ENCODE measurements at places on chromosomes 4 and X. TPM values are rescaled to one million over a fixed set of nuclear protein-coding genes. Genes with fewer than 3 reads are reported as not detected.

DNA sequence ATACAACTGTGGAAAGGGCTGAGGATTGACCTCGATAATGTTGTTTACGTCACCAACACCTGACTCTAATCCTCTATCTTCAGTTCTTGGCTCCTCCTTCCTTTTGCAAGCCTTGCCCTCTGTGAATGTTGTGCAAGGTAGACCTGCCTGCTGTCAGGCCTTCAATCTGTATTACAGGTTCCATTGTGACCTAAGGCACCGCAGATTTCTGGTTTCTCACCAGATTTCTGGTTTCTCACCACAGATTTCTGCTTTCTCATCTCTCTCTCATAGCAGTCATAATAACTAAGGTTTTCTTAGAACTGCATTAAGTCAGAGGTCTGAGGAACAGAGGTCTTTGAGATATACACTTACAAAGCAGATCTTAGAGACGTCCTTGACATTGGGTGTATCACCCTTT lies 51.5 kb upstream of the ETNPPL start:
- H3K4me1 ChIP-seq = no peaks in the 10 kb centered on the region
- H3K36me3 ChIP-seq = no peaks in the 10 kb centered on the region
- no peak for DNase-seq
- no peaks in the 10 kb centered on the region for H3K27me3 ChIP-seq

DNA sequence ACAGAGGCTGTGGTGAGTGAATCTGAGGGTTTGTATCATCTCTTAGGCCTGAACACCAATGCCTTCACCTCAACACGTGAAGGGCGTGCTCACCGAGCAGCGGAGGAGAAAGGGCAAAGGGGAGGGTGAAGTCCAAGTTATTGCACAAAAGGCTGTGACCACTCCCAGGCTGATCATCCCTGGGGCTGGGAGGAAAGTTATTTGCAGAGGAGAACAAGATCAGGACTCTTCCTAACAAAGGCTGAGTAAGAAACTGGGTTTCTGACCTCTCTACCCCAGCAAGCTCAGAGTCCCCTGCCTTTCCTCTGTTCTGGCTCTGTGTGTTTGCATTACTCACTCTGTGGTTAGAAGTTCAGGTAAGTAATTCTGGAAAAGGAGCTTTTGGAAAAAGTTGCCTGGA lies 366.3 kb upstream of the CXorf51A start:
- no peaks in the 10 kb centered on the region for H3K4me1 ChIP-seq
- H3K27ac ChIP-seq = no peak overlapping the region
- H3K27me3 ChIP-seq = no peaks in the 10 kb centered on the region
- no peak for DNase-seq
- H3K4me3 ChIP-seq = no peak overlapping the region

- no peak overlapping the region for H3K4me3 ChIP-seq
- DNase-seq = no peak
- no peaks in the 10 kb centered on the region for H3K4me1 ChIP-seq
Observed at GRCh38 chr4:58636381-58636780, 1526.2 kb upstream of the IGFBP7 start.

DNA sequence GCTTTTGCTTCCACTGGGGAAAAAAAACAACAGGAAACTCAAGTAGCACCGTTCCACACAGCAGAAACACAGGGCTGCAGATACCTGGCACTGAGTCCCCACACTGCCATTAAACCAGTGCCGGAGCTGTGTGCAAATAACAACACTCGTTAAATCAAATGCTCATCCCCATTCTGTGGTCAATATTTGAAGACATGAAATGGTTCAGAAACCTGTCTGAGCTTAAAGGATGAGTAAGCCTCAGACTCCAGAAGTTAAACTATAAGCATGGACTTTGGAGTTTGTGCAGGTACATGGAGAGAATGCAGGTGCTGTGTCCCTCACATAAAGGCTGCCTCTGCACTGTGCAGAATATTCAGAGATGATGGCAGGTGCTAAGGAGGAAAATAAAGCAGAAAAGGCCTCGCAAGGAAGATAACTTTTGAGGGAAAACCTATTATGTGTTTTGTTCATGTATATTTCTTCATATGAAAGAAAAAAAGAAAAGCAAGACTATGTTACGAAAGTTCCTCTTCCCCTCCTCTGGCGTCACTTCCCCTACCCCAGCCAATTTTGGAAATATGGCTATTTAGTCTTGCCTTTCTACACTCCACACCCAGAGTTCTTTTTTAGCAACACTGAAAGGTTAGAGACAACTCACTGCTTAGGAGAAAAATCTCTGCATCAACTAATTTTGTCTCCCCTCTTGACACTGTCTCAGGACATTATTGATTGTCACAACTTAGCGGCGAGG lies 4.6 kb downstream of the MPP1 start:
- peaks cover 36% of the 10 kb centered on the region for H3K4me1 ChIP-seq
- no peaks in the 10 kb centered on the region for H3K36me3 ChIP-seq
- no peaks in the 10 kb centered on the region for H3K27me3 ChIP-seq
- DNase-seq = no peak
- H3K4me3 ChIP-seq = no peak overlapping the region
- H3K27ac ChIP-seq = no peak overlapping the region

- H3K27ac ChIP-seq = no peak overlapping the region
- no peaks in the 10 kb centered on the region for H3K36me3 ChIP-seq
- H3K27me3 ChIP-seq = no peaks in the 10 kb centered on the region
- H3K4me3 ChIP-seq = no peak overlapping the region
- DNase-seq = no peak
Observed at GRCh38 chr4:75243570-75243969, 270.6 kb downstream of the RCHY1 start.

DNA sequence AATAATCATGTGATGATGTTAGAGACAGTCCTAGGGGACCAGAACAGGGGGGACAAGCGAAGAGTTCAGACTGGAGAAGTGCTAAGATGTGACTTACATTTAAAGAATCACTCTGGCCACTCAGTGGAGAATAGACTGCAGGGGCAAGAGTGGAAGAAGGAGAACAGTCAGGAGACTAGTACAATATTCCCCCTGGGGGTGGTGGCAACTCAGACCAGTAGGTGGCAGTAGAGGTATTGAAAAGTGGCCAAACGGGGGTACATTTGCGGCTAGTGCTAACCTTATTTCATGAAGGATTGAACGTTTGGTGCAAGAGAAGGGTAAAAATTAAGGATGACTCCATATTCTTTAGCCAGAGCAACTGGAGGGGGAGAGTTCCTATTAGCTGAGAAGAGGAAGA lies 2.7 kb upstream of the BMX start:
- no peak for DNase-seq
- H3K27ac ChIP-seq = no peak overlapping the region
- H3K4me3 ChIP-seq = no peak overlapping the region
- no peaks in the 10 kb centered on the region for H3K36me3 ChIP-seq
- peaks cover 18% of the 10 kb centered on the region for H3K4me1 ChIP-seq

GAGE1 gene
- total RNA-seq = not detected

TAB3 gene
- total RNA-seq = 37.2 TPM
